Astrocyte (in vitro differentiated cells and primary cell): ENCODE measurements at places on chromosomes 1 and 21. TPM values are rescaled to one million over a fixed set of nuclear protein-coding genes. Genes with fewer than 3 reads are reported as not detected.
A peak's percentile ranks its signal among the peaks of the same experiment; 100 is the strongest.

MAP10 gene
- total RNA-seq = 2.1 and 2.5 TPM in 2 replicates

IL23R gene
- not detected in 2 replicates for total RNA-seq

ECM1 gene
- 26.0 and 27.4 TPM in 2 replicates for total RNA-seq

C1QB gene
- total RNA-seq = not detected in 2 replicates

IGSF9 gene
- 0.89 and 2.1 TPM in 2 replicates for total RNA-seq

LAPTM5 gene
- 0.77 and 0.89 TPM in 2 replicates for total RNA-seq

TMEM240 gene
- total RNA-seq = 7.0 and 9.0 TPM in 2 replicates

RNF186 gene
- not detected in 2 replicates for total RNA-seq

KIAA1614 gene
- 0.84 and 0.96 TPM in 2 replicates for total RNA-seq

EXTL1 gene
- 26.4 and 39.9 TPM in 2 replicates for total RNA-seq

ADCY10 gene
- total RNA-seq = 0.07 and 0.27 TPM in 2 replicates

CD58 gene
- 13.0 and 13.7 TPM in 2 replicates for total RNA-seq

OR2T11 gene
- total RNA-seq = not detected in 2 replicates

CHIA gene
- total RNA-seq = not detected in 2 replicates

DNAJC28 gene
- total RNA-seq = 2.1 and 2.4 TPM in 2 replicates

FNBP1L gene
- total RNA-seq = 49.7 and 57.8 TPM in 2 replicates

GRCh38 chr1:115727706-115728249 lies 40.7 kb downstream of the CASQ2 start:
- H3K27ac ChIP-seq = peak overlapping the region; percentile 8
- no peaks in the 10 kb centered on the region for H3K27me3 ChIP-seq
- H3K4me3 ChIP-seq = no peak overlapping the region
- no peaks in the 10 kb centered on the region for H3K4me1 ChIP-seq
- DNase-seq = peak; percentile 77

DNA sequence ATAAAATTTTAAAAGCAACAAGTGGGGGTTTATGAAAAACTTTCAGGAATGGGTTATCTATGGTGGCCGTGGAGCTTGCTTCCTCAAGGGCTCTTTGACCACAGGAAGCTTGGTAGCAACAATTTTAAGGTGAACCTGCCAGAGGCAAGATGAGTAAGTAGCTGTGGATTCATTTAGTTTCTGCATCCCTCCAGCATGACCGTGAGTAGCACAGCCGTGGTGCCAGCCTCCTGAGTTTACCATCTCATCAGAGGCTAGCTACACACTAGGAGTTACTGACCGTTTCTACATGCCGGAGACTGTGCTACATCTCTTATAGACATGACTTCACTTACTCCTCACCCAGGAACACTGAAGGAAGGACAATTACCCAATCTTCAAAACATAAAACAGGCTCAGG lies 30.1 kb upstream of the PLEKHG5 start:
- H3K27ac ChIP-seq = no peak overlapping the region
- no peaks in the 10 kb centered on the region for H3K27me3 ChIP-seq
- peaks cover 14% of the 10 kb centered on the region for H3K36me3 ChIP-seq

DNA sequence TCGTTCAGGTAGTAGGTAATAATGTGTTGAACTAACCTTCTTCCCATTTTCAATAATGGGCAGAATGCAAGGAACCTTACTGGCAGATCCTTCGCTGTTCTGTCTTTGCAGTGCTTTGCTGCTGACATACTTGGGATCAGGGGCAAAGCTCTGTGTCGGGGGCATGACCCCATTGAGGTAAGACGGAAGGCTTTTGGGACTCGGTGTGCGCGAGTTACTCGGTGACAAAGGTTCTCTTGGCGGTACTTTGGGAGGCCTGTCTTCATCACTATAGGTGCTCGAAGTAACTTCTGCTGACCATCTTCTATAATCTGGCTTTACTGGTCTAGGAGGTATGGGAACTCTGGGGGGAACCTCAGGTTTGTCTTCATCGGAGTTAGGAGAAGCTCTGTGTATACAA lies 12.7 kb downstream of the ERRFI1 start:
- no peak overlapping the region for H3K27ac ChIP-seq
- H3K4me3 ChIP-seq = no peak overlapping the region
- no peak for DNase-seq
- peaks cover 50% of the 10 kb centered on the region for H3K36me3 ChIP-seq
- H3K4me1 ChIP-seq = peaks cover 34% of the 10 kb centered on the region

DNA sequence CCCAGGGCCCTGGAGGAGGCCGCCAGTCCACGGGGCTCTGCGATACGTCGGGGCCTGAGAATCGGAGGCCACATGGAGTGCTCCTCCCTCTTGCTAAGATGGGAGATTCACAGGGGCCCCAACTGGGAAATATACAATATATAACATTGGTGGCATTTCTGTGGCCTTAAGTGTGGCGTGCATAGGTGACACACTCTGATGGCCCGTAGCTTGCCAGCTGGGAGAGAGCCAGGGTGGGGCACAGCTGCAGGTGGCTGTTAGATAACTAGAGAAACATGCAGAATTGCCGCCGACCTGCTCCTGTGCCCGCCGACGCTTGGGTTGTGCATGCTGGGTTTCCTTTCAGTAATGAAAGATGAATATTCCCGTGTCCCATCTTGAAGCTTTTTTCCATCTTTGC lies 30.1 kb downstream of the UMODL1 start:
- H3K27ac ChIP-seq = no peak overlapping the region
- H3K36me3 ChIP-seq = no peaks in the 10 kb centered on the region
- no peak overlapping the region for H3K4me3 ChIP-seq
- no peaks in the 10 kb centered on the region for H3K27me3 ChIP-seq
- peaks cover 18% of the 10 kb centered on the region for H3K4me1 ChIP-seq

DNA sequence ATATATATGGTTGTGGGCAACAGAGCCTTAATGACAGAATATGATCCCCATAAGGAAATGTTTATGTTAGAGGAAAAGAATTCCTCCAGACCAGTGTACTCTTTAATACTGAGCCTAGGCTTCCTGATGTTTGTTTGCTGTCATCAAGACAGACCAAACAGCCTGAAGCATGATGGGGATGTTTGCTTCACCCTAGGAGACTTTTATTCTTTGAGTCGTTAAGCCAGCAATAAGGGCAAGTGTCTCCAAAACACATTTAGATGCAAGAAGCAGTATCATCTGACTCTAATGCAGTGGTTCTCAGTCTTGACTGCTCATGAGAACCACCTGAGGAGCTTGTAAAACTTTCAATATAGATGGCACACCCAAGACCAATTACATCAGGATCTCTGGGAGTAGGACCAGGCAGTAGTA lies 33.1 kb downstream of the UBE2U start:
- peaks cover 7% of the 10 kb centered on the region for H3K27me3 ChIP-seq
- no peak overlapping the region for H3K4me3 ChIP-seq
- H3K36me3 ChIP-seq = no peaks in the 10 kb centered on the region
- no peaks in the 10 kb centered on the region for H3K4me1 ChIP-seq

DNA sequence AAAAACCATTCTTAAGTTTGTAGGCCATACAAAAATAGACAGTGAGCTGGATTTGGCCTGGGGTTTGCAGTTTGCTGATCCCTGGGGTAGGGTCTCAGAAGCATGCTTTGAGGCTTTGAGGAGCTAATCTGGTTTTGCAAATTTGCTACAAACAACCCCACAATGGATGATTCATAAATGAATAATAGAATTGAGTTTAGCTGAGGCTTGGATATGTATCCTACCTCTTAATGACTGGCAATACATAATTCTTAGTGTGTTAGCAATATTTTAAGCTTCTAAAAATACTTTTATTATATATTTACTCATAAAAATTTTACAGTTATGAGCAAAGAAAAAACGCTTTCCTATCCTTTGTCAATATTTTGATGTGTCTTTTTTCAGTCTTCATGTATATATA lies 50.6 kb downstream of the ROR1 start:
- no peaks in the 10 kb centered on the region for H3K36me3 ChIP-seq
- peaks cover 22% of the 10 kb centered on the region for H3K4me1 ChIP-seq
- no peak overlapping the region for H3K4me3 ChIP-seq
- no peak for DNase-seq

DNA sequence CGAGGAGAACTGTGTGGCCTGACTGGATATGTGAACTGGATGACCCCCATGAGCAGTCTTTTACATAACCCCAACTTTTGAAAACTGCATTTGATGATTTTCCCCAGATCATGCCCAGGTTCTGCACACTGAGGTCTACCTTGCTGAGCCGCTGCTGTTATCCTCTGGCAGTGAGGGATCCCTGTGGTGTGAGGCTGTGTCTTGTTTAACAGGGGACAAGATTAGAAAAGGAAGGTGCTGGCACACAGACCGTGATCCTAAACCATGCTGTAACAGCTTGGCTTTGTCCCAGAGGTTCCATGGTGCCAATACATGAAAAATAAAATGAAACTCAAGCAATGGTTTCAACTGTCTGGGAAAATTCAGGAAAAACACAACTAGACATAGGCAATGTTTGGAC lies 134.2 kb downstream of the ZZZ3 start:
- H3K4me3 ChIP-seq = no peak overlapping the region
- peaks cover 12% of the 10 kb centered on the region for H3K4me1 ChIP-seq
- DNase-seq = no peak
- H3K27ac ChIP-seq = no peak overlapping the region
- no peaks in the 10 kb centered on the region for H3K36me3 ChIP-seq

DNA sequence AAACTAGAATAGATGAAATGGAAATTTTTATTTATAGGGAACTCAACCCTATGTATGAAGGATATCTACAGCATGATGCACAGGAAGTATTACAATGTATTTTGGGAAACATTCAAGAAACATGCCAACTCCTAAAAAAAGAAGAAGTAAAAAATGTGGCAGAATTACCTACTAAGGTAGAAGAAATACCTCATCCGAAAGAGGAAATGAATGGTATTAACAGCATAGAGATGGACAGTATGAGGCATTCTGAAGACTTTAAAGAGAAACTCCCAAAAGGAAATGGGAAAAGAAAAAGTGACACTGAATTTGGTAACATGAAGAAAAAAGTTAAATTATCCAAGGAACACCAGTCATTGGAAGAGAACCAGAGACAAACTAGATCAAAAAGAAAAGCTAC lies 7.9 kb downstream of the USP1 start:
- no peak for DNase-seq
- H3K4me3 ChIP-seq = no peak overlapping the region
- H3K27ac ChIP-seq = no peak overlapping the region

- H3K4me1 ChIP-seq = no peaks in the 10 kb centered on the region
- no peak overlapping the region for H3K27ac ChIP-seq
- H3K27me3 ChIP-seq = no peaks in the 10 kb centered on the region
These were observed 5.2 kb downstream of the NPPA start for GRCh38 chr1:11842154-11843041.

DNA sequence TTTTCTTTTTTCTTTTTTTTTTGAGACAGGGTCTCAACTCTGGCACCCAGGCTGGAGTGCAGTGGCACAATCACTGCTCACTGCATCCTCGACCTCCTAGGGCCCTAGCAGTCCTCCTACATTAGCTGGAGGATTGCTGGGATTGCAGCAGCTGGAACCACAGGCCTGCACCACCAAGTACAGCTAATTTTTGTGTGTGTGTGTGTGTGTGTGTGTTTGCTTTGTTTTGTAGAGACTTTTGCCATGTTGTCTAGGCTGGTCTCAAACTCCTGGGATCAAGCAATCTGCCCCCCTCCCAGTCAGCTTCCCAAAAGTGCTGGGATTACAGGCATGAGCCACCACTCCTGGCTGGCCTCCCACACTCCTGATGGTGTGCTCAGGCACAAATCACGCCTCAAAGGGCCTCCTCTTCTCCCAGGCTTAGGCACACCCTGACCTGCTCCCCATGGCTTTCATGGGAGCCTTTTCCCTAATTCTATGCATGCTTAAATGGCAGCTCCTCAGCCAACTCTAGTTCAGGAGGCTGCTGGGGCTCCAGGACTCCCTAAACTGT lies 9.4 kb downstream of the FAM229A start:
- H3K4me1 ChIP-seq = peaks cover 31% of the 10 kb centered on the region
- no peak overlapping the region for H3K27ac ChIP-seq
- H3K27me3 ChIP-seq = no peaks in the 10 kb centered on the region

- H3K4me3 ChIP-seq = no peak overlapping the region
- no peaks in the 10 kb centered on the region for H3K27me3 ChIP-seq
- no peaks in the 10 kb centered on the region for H3K4me1 ChIP-seq
- no peak for DNase-seq
These were observed 104.5 kb upstream of the AJAP1 start for GRCh38 chr1:4549930-4550329.

GRCh38 chr1:199173356-199173755 lies 534.5 kb downstream of the PTPRC start:
- H3K27ac ChIP-seq = no peak overlapping the region
- H3K36me3 ChIP-seq = no peaks in the 10 kb centered on the region
- no peak overlapping the region for H3K4me3 ChIP-seq
- no peaks in the 10 kb centered on the region for H3K4me1 ChIP-seq

- no peaks in the 10 kb centered on the region for H3K4me1 ChIP-seq
- no peak for DNase-seq
- H3K4me3 ChIP-seq = no peak overlapping the region
These were observed 20.7 kb upstream of the RCC2 start for GRCh38 chr1:17460219-17460618.

GRCh38 chr1:73205294-73205973 lies 923.1 kb upstream of the NEGR1 start:
- no peaks in the 10 kb centered on the region for H3K36me3 ChIP-seq
- H3K4me1 ChIP-seq = no peaks in the 10 kb centered on the region
- DNase-seq = no peak
- no peak overlapping the region for H3K4me3 ChIP-seq

GRCh38 chr21:35340273-35340672 lies 291.2 kb upstream of the RUNX1 start:
- peaks cover 3% of the 10 kb centered on the region for H3K27me3 ChIP-seq
- no peaks in the 10 kb centered on the region for H3K4me1 ChIP-seq
- no peak for DNase-seq
- no peak overlapping the region for H3K4me3 ChIP-seq

GRCh38 chr1:41642922-41643821 lies 158.7 kb upstream of the EDN2 start:
- no peaks in the 10 kb centered on the region for H3K27me3 ChIP-seq
- H3K27ac ChIP-seq = no peak overlapping the region
- no peak overlapping the region for H3K4me3 ChIP-seq
- peaks cover 16% of the 10 kb centered on the region for H3K4me1 ChIP-seq
- no peak for DNase-seq
- no peaks in the 10 kb centered on the region for H3K36me3 ChIP-seq

- no peak for DNase-seq
- H3K36me3 ChIP-seq = no peaks in the 10 kb centered on the region
- H3K4me3 ChIP-seq = no peak overlapping the region
- H3K27ac ChIP-seq = no peak overlapping the region
- H3K4me1 ChIP-seq = peaks cover 29% of the 10 kb centered on the region
- no peaks in the 10 kb centered on the region for H3K27me3 ChIP-seq
These were observed 41.1 kb downstream of the KCNJ6 start for GRCh38 chr21:37874904-37875780.

GRCh38 chr1:90325168-90325567 lies 330.3 kb downstream of the ZNF326 start:
- H3K4me1 ChIP-seq = no peaks in the 10 kb centered on the region
- DNase-seq = no peak
- H3K27ac ChIP-seq = no peak overlapping the region
- no peaks in the 10 kb centered on the region for H3K36me3 ChIP-seq
- H3K4me3 ChIP-seq = no peak overlapping the region

DNA sequence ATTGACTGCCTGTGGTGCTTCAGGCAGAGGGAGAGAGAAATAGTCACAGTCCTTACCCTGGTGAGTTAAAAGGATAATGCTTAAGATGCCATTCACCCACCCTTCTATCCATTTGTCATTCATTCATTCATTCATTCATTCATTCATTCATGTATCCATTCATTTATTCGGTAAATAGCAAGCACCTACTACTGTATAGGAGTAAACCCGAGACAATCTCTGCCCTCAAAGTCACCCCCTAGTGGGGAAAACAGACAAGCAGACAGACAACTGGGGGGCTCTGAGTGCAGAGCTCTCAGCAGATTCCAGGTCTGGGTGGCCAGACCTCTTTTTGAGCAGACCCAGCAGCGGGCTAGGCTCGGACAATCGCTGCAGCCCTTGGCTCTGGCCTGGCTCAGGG lies 14.1 kb upstream of the ACTL8 start:
- DNase-seq = no peak
- H3K27ac ChIP-seq = no peak overlapping the region
- H3K4me1 ChIP-seq = no peaks in the 10 kb centered on the region
- no peaks in the 10 kb centered on the region for H3K27me3 ChIP-seq
- H3K4me3 ChIP-seq = no peak overlapping the region
